ENCODE measurements at places on chromosomes 3 and 15.
A peak's percentile ranks its signal among the peaks of the same experiment; 100 is the strongest.

- no peak for DNase-seq
Observed at GRCh38 chr3:16056217-16056616, 118.3 kb upstream of the GALNT15 start.

DNA sequence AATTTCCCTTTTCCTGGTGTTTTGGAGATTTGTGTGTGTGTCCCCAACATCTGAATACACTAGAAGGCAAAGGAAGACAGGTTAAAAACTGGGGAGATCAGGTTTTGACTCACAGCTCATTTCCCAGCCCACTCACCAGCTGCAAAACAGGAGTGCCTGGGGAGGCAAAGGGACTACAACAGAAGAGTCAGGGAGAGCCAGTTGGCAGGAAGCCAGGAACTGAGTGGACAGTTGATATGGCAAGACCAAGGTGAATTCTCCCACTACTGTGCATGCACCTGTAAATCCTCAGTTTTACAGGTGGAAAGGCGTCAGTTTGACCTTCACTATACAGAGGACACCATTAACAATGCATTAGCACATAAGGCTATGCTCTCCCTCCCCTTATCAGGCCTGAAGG is 901.5 kb upstream of the SEMA6D start:
- DNase-seq, result peak; percentile 50

DNA sequence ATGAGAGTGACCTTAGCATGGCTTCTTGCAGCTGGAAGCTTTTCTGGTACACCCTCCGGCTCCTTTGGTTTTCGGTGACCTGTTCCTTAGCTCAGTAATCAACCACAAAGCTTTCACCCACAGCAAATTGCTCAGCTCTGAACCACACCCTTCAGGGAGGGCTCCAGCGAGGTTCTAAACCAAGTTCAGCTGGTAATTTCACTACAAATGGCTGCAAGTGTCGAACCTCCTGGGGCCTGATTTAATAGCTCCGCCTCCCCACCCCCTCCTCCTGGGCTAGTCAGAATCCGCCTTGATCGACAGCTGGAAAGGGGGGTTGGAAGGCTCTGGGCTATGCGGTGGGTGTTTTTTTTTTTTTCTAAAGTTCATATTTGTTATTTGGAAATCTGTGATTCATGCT is 150.9 kb upstream of the MCTP2 start:
- no peak for DNase-seq

DNA sequence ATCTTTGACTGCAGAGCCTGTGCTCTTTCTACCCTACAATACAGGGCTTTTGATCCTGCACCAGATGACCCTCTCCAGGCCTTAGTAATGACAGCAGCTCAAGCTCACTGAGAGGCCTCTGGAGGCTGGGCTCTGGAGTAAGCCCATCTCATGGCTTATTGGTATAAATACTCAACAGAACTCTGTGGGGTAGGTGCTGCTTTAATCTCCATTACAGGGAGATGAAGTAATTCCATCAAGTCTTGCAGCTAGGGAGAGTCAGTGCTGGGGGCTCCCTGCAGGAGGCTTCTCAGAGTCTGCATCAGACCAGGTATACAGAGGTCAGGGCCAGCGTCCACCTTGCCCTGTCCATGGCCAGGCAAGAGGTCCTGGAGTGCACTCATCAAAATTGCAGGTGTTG is 89.2 kb upstream of the SLC6A11 start:
- no peak for DNase-seq

- no peak for DNase-seq
Observed at GRCh38 chr15:38565287-38565670, 665 bp upstream of the RASGRP1 start.

DNA sequence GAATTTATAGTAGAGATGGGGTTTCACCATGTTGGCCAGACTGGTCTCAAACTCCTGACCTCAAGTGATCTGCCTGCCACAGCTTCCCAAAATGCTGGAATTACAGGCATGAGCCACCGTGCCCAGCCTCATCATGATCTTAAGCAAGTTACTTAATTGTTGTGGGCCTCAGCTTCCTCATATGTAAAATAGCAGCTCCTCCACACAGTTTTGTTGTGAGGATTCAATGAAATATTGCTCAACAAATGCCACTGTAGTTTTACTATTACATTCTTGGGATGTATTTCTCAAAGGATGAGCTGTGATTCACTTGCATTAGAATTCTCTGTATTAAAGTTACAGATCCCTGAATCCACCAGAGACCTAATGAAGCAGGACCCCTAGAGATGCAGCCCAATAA is 168.8 kb downstream of the ADAMTS9 start:
- DNase-seq, result no peak

DNA sequence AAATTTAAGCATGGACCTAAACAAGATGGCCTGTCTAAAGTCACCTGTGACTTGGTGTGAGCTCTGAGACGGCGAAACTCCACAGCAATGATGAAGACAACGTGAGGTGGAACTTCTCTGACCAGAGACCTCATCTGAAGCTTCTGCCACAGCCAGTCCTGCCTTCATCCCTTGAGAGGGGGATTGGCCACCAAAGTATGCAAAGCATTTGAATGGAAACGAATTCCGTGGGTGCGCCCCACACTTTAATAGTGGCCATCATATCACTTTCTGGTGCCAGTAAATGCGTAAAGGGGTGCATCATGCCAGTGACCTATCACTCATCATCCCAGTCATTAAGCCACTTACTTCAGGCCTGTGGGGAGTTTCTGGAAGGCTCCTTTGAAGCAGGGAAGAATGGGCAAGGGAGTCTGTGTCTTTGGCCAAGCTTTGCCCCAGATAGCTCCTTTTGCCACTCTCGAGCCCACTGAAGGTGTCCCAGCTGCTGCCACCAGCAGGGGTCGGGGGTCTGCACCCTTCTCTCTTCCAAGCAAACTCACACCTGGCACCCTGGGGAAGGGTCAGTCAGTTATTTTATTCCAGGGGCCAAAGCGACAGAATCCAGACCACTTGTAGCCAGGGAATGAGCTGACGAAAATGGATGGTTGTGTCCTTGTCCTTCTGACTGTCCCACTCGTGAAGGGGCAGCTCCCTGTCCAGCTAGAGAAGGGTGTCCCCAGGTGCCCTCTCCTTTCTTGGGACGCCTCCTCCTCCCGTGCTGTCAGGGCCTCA is 17.7 kb downstream of the MUC20 start:
- no peak for DNase-seq

DNA sequence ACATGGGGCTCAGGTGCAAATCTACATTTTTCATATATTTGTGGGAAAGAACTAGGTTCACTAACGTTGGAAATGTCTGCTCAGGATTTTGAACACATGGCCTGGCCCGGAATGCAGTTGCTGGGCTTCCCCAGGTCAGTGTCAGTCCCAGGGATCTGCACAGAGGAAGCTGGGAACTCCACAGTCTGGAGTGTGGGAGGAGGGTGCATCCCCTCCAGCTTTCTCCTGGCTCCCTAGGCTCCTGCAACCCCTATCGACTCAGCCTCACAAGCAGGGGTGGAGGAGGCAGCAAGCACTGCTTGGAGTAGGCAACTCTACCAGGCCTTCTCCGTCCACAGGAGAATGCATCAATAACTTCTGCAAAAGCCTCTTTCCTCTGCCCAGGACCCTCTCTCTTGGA is 30.1 kb upstream of the HCN4 start:
- DNase-seq, result peak; percentile 0

DNA sequence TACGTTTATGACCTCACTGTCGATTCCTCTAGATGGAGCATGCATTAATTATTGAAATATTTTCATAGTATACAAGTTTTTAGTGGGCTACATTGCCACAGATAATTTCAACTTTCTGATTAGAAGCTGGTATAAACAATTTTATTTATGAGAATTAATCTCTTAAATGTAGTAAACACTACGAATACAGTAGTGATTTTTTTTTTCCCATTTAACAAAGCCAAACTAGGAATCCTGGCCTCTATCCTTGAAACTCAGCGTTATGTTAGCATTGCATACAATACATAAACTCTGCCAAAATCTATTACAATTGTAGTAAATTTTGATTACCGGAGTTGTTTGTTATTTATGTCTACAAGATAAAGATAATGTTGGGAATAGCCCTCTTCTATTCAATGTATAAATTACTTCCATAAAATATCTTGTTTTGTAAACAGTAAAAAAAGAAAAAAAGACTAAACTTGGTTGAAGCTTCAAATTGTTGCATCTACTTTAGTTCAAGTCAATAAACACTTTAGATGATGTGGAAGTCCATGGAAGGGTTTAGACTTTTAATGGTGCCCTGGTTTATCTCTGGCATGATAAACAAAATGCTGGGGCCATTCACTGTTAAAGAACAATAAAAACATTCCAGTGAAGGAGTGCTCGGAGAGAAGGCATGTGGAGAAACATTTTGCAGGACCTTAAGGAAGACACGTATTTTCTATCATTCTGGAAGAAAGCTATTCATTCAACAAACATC is 77.3 kb upstream of the NR2F2 start:
- no peak for DNase-seq

- DNase-seq, result no peak
Observed at GRCh38 chr3:64888165-64888564, 200.4 kb upstream of the ADAMTS9 start.

Measured in RPMI8226 (cell line).